Non-pigmented ciliary epithelial cell (primary cell): ENCODE measurements at places on chromosomes 3 and 15.

GRCh38 chr3:9826815-9827573 is 16.8 kb downstream of the RPUSD3 start:
- no peak for DNase-seq

DNA sequence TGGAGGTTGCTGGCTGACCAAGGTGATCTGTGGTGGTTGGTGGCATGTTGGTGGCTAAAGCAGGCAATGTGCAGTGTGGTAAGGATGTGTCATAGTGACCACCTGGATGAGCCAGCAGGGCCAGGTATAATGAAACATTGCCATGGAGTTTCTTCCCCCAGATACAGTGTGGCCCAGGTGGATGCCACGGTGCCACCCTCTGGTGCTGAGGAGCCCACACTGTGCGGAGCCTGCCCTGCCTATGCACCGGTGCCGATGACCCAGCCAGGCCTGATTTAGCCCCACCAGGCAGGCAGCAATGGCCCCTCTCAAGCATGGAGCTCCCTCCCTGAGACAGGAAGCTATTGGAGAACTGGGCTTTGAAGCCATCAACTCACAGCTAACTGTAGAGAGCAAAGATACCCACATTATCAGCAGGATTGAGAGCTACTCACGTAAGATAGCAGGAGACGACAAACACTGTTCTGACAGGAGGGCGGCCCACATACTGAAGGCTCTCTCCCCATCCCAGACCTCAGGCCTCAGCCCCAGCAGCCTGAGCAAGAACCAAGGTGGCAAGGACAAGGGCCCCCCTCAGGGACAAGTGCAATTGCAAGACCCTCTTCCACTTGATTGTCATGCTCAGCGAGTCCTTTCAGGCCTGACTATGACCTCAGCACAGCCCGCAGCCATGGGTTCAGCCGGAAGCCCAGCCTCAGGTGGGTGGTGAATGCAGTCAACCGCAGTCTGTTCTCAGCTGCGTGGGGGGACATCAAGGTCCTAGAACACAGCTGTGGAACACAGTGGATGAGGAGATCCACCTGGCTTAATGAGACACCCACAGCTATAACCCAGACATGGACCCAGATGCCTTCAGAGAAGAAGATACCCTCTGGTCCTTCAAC is 82.8 kb upstream of the CDV3 start:
- DNase-seq, result no peak

GRCh38 chr15:75827691-75828090 is 15.6 kb upstream of the UBE2Q2 start:
- no peak for DNase-seq

DNA sequence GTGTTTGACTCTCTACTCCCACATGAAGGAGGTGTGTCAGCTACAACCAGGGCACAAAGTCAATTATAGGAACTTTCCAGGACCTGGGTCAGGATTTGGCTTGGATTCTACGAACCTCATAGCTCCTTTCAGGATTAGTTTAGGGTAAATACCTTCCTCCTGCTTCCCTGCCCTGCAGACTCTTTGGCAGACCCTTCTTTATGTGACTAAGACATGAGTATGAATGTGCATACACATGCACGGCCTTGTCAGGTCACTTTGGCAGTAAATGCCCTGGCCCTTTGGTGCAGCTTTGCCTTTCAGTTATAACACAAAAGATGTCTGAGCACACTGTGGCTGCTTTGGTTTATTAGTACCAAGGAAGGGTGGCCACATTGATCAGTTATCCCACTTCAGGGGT is 68.9 kb downstream of the GHSR start:
- DNase-seq, result no peak

DNA sequence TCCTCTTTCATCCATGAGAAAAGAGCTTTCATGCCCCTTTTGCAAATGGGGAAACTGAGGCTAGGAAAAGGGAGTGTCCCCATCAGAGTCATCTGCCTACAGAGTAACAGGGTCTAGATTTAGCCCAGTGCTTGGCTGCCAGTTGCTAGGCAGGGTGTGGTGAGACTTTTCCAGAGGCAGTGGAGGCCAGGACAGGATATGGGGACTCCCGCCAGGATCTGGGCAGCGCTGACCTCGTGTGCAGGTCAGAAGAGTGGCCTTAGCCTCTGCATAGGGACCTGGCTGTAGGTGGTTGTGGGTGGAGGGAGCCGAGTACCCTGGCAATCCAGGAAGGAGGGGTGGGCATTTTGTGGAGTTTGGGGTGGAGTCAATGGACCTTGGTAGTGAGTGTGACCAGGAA is 4.2 kb downstream of the PLXNA1 start:
- DNase-seq, result no peak

DNA sequence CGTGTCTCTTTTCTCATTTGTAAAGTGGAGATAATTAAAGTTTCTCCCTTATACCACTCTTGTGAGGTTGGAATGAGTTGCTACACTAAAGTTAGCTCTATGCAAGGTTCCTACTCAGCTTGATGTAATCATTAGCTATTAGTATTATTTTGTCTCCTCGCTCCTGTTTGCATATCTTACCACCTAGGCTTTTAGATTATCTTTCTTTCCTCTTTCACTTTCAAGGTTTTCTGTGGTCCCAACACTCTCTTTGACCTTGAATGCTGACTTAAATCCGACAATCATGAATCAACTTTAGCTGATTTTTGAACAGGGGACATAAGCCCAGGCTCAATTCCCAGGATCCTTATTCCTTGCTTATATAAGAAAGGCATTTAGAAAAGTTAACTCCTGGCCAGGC is 769.7 kb upstream of the GRM7 start:
- DNase-seq, result no peak

- DNase-seq, result no peak
Measured at GRCh38 chr15:56053046-56053400, 59.6 kb upstream of the NEDD4 start.

DNA sequence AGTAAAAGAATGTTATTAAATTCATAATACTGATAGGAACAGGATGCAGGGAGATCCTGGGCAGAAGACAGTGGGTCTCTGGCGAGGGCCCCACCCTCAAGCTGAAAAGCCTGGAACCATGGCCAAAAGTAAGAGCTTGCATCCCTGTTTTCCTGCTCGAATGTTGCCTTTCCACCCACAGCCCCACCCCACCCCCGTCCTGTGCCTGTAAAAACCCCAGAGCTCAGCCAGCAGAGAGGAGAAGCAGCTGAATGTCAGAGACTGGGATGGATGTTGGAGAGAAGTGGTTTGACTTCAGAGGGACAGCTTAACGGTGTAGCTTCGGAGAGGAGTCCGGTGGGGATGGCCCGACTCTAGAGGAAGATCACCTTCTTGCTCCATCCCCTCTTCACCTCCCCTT is 207.9 kb downstream of the ROBO2 start:
- DNase-seq, result no peak

DNA sequence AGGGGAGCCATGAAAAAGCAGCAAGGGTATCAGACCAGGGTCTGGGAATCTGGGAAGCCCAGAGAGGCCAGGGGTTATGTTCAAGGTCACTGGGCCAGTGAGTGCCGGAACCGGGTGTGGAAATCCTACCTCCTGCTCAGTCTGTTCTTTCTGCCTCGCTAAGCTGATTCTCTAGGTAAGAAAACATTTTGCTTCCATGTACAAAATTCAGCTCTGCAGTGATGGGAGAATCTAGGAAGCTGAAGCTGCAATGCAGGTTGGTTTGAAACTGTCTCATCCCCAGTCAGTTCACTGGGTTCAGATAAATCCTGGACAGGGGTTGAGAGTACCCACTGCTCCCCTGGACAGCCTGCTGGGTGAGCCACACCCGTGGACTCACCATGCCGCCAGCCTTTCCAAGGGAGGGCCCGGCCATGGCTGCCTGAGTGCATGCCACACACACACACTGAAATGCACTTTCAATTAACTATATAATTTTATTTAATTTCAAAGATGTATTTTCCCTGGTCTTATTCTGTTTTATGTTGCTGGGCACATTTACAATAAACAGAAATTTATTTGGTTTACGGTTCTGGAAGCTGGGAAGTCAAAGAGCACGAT is 108.4 kb downstream of the CORO2B start:
- DNase-seq, result no peak

DNA sequence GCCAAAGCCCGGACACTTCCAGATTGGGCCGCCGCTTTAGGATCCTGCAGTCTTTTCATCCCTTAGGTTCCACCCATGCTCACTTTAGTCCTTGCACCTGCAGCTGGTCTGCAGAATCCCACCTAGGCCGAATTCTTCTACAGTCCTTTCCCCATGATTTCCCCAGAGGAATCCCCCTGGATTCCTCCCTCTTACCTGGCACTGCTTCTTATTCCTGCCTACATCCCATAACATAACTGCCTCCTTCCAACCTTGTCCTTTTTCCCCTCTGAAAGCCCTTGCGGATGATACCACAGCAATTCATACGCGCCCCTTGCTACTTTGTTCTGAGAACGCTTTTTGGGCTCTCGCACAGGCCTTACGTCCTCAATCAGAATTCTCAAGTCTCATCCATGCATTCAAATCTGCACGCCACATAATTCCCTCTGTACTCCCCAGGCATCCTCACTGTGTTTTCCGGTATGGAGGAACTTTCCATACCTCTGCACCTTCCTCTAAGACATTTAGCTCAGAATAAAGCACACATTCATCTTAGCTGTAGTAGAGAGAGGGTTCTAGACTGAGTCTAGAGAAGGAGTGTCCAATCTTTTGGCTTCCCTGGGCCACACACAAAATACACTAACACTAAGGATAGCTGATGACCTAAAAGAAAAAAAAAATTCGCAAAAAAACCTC is 619 bp downstream of the EIF2AK4 start:
- DNase-seq, result no peak
